Foreskin keratinocyte (primary cell): ENCODE measurements at places on chromosomes 1 and 21.

DNA sequence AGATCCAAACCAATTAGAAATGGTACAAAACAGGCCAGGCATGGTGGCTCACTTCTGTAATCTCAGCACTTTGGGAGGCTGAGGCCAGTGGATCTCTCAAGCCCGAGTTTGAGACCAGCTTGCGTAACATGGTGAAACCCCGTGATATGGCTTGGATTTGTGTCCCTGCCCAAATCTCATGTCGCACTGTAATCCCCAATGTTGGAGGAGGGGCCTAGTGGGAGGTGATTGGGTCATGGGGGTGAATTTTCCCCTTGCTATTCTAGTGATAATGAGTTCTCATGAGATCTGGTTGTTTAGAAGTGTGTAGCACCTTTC is 7.0 kb upstream of the VASH2 start:
- DNase-seq, result no peak

- no peak for DNase-seq
These were observed 77.5 kb downstream of the RRAGC start for GRCh38 chr1:38781872-38782617.

GRCh38 chr1:187762118-187762517 is 933.4 kb downstream of the PLA2G4A start:
- DNase-seq, result no peak

DNA sequence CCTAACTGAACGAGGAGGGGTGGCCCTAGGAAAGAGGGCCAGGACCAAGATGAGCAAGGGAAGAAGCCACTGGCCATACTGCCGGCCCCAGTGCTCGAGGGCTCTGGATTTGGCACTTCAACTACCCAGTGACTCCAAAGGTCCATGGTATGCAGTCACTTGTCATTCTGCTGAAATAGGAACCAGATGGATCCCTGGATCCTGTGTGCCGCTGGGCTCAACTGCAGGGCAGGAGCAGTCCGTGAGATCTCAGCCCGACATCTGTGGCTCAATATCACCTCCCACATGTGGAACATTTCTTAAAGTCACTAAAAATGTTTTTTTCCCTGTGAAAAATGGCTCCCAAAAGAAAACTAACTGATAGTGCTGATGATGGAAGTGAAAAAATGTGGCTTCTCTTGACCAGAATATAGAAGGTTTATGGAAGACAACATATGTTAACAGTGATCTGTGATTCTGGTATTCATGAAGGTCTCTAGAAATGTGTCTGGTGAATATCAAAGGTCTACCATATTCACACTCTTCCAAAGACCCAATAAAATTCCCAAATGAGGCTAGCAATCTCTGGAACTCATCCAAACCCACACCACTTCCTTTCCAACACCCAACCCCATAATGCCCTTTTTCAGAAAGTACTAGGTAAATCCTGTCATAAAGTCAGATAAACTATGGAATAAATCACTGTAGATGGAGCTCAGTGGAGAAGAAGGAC is 24.1 kb downstream of the PAFAH2 start:
- DNase-seq, result no peak

GRCh38 chr1:13754510-13755103 is 54.6 kb downstream of the PRDM2 start:
- DNase-seq, result no peak

GRCh38 chr1:166159656-166160055 is 7.1 kb downstream of the FAM78B start:
- DNase-seq, result no peak

GRCh38 chr1:40003156-40004093 is 37.1 kb upstream of the CAP1 start:
- no peak for DNase-seq

GRCh38 chr1:46087891-46088290 is 44.5 kb downstream of the PIK3R3 start:
- peak; percentile 8 for DNase-seq

GRCh38 chr1:163673759-163674151 is 352.0 kb downstream of the NUF2 start:
- DNase-seq, result no peak

DNA sequence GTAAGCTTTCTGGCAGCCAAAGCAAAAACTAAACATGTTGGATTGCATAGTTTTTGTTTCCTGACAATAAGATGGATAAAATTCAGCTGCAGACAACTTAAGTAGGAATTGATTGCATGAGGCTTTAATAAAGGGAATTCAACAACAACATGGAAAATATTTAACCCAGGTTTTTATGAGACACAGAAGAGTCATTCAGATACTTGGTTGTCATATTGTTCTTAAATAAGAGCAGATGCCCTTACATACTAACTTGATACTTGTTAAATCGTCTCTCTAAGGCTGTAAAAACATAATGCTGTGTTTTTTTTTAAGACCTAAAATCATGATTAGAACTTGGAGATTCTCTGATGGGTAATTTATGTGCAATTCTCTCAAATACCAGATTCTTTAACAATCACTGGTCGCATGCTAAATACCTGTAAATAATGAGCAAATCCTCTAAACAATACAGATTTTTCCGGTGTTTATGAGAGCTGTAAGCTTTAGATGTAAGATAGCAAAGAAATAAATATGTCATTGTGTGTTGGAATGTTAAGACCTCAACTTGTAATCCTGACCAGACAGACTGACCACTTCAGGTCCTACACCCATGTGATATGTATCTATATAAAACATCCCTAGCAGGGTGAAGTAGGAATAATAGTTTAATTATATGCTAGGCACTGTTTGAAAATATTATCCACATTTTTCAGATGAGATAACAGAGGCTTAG is 37.8 kb upstream of the CD34 start:
- DNase-seq, result no peak

- no peak for DNase-seq
These were observed 94.5 kb upstream of the ATP1A1 start for GRCh38 chr1:116278541-116278866.

- DNase-seq, result no peak
These were observed 13.4 kb downstream of the ADORA1 start for GRCh38 chr1:203140743-203141520.

DNA sequence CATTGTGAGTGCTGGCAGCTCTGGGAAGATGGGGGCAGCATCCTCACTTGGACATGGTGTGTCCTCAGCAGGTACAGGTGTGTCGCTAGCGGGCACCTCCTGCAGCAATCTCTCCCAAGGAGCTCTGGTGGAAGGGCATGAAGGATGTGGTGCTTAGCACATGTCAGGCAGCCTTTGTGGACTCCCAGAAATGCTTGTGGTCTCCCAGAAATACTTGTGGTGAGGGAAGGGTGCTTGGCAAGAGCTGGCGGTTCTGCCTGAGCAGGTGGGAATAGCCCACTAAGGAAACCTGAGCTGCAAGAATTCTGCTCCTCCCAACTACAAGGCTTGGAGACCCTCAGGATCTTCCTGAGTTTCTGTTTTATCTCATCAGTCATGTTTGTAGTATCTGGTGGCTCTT is 371.6 kb downstream of the PRDM2 start:
- no peak for DNase-seq

DNA sequence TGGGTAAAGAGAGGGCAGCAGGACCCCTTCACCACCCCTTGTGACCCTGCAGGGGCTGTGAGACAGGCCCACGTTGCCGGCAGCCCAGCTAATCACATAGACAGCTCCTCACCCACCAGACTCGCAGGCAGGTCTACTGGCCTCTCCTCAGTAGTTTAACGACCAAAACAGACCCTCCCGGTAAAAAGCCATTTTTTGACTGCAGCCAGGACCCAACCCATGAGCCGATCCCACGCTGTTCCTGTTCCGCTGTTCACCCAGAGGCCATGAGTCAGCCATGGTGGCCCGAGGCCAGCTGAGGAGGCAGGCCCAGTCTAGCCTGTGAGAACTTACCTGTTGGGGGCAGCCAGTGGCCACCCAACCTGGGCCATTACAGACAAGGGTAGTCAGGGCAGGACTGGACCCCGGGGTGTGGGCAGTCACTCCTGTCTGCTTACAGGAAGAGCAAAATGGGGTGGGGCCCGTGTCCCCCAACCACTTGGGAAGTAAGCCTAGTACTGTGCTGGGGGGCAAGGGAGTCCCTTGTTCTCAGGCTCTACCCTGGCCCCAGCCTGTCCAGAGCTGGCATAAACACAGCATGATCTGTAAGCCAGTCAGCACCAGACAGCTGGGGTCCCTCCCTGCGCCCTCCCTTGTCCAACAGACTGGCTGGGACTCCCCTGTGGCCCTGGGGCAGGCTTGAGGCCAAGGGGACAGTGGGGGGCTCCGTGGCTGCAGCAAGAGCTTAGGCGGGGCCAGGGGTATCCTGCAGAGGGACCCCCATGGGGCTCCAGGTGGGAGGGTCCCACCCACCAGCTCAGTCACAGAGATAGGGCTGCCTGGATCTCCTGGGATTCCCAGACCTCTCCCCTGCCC is 61.9 kb downstream of the WNT9A start:
- peak; percentile 49 for DNase-seq

- no peak for DNase-seq
These were observed 89.2 kb downstream of the ETS2 start for GRCh38 chr21:38894899-38895298.

DNA sequence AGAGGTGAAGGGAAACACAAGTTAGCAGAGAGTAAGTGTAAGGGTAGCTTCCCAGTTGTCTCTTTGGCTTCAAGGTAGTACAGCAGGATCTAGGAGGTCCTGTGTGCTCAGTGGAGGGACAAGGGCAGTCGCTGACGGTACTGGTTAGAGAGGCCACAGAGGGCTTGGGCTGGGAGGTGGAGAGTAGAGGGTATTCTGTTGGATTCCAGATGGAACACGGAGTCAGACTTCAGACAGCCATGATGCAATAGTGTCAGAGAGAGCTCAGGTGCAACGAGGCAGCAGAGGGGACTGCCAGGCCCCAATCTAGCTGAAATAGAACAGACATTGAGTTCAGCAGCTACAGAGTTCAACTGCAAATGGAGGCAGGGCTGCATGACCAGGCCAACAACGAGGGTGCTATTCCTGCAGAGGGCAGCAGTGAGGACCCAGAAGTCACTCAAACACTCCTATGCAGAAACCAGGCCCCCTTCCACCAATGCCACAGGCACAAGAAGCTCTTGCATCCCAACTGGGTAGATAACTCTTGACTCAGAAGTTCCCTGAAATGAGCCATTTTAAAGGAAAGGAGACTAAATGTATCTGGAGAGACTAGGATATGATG is 325.0 kb upstream of the ESRRG start:
- no peak for DNase-seq

DNA sequence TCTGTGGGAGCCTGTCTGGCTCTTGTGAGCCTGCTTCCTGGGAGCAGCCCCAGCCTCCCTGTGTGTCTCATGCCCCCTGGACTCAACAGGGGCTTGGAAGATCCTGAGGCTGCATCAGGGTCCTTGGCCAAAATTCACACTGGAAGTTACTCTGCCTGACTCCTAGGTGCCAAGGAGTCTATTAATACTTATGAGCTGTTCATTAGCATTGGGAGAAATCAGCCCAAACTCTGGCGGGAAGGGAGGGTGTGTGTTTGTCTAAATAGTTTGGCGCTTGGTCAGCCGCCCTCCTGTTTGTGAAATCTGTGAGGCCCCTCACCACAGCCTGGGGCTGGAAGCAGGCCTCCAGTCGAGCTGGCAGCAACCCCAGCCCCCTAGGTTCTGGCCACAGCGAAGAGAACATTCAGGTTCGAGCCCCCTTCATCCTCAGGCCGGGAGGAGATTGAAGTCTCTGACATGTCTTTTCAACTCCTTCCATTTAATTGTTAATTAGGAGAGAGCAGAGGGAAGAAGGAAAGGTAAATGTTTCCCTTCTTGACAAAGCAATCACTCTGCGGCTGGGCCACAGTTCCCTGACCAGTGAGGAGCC is 82.1 kb upstream of the F3 start:
- peak; percentile 87 for DNase-seq

DNA sequence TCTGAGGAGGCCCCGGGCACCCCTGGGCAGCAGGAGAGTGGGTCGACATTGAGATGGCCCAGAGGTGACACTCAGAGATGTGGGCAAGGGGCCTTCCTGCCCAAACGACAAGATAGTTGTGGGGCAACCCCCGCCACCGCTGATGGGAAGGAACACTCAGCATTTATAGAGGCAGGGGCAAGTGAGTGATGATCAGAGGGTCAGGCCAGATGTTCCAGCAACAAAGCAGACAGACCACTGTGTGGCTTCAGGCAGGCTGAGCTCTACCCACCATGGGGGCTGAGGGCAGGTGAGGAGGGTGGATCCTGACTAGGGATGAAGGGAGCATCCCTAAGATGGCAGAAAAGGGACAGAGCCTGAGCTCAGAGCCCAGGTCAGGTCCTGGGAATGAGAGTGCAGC is 362.7 kb downstream of the PTPRU start:
- no peak for DNase-seq

- no peak for DNase-seq
These were observed at the start of gene SLX9 for GRCh38 chr21:44939532-44940115. Gene SLX9, plus strand, starts transcription at chr21:44940029. Its CDS starts 29 bp downstream, at chr21:44940058.

GRCh38 chr1:228802386-228803220 is 67.3 kb downstream of the RHOU start:
- DNase-seq, result no peak

GRCh38 chr1:27934818-27935549 is at the start of gene SMPDL3B:
Gene SMPDL3B, plus strand, starts transcription at chr1:27935000. Its CDS starts 184 bp downstream, at chr1:27935184.
- peak; percentile 19 for DNase-seq
